Activated CD4-positive, alpha-beta T cell treated with anti-CD3 and anti-CD28 coated beads, Interleukin-2, amount 10 ng/mL, durations not matched to agents 24 days and 14 days (primary cell): ENCODE measurements at places on chromosomes 7 and 10. TPM values are rescaled to one million over a fixed set of nuclear protein-coding genes. Genes with fewer than 3 reads are reported as not detected.

CAV1 gene
- total RNA-seq, result 0.12 and 0.17 TPM in 2 replicates

KLF14 gene
- total RNA-seq, result not detected in 2 replicates

SHH gene
- not detected in 2 replicates for total RNA-seq

ENTPD1 gene
- total RNA-seq, result 13.0 and 17.0 TPM in 2 replicates

SPAM1 gene
- total RNA-seq, result not detected in 2 replicates

ARMH3 gene
- total RNA-seq, result 20.9 and 23.2 TPM in 2 replicates

HPS1 gene
- 58.6 and 61.5 TPM in 2 replicates for total RNA-seq

HHEX gene
- total RNA-seq, result 0.19 and 0.31 TPM in 2 replicates

CYP2E1 gene
- 0.33 and 0.40 TPM in 2 replicates for total RNA-seq

OGDHL gene
- 0.89 and 0.97 TPM in 2 replicates for total RNA-seq

MCM10 gene
- total RNA-seq, result 107 and 112 TPM in 2 replicates

- H3K27me3 ChIP-seq, result no peaks in the 10 kb centered on the region
- DNase-seq, result no peak
- peaks cover 22% of the 10 kb centered on the region for H3K4me1 ChIP-seq
- no peaks in the 10 kb centered on the region for H3K36me3 ChIP-seq
- no peak overlapping the region for H3K4me3 ChIP-seq
Observed at GRCh38 chr10:4066581-4067390, 281.8 kb upstream of the KLF6 start.

- H3K36me3 ChIP-seq, result no peaks in the 10 kb centered on the region
- no peak overlapping the region for H3K27ac ChIP-seq
- H3K4me3 ChIP-seq, result no peak overlapping the region
- H3K4me1 ChIP-seq, result no peaks in the 10 kb centered on the region
- peaks cover 56% of the 10 kb centered on the region for H3K27me3 ChIP-seq
Observed at GRCh38 chr10:100303724-100304319, 17.3 kb upstream of the BLOC1S2 start.

DNA sequence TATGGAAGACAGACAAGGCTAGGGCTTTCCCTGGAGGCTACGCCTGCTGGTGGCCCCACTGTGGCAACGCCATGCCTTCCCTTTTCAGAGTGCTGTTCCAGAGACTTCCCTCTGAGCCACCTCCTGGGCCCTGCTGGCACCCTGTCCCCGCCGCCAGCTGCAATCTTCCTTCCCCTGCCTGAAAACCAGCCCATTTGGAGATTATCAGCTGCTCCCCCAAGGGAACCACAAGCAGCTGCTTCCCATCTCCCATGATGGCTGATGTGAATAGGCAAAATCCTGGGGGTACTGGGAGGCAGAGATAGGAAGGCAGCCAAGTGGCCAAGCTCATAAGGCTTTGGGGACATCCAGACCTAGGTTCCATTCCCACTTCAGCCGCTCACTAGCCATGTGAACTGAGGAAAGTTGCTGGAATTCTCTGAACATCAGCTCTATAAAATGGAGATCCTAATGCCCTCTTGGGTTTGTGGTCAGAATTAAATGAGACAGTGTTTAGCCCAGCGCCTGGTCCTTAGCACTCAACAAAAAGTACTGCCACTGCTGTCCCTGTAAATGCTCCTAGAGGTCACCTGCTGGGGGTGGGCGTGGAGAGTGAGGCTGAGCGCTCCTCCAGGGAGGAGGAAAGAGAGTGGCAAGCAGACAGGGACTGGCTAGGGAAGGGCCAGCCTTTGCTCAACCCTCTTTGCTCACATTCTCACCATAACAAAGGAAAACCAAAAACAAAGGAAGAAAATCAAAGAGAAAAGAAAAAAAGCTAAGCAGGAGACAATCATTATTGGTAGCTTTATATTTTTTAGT is 5.9 kb downstream of the TSPAN33 start:
- H3K36me3 ChIP-seq, result no peaks in the 10 kb centered on the region
- peaks cover 4% of the 10 kb centered on the region for H3K4me1 ChIP-seq
- H3K4me3 ChIP-seq, result no peak overlapping the region

- no peaks in the 10 kb centered on the region for H3K27me3 ChIP-seq
- H3K36me3 ChIP-seq, result no peaks in the 10 kb centered on the region
- H3K27ac ChIP-seq, result no peak overlapping the region
- no peak for DNase-seq
- H3K4me1 ChIP-seq, result peaks cover 5% of the 10 kb centered on the region
Observed at GRCh38 chr7:84674236-84674913, 479.8 kb upstream of the SEMA3A start.

DNA sequence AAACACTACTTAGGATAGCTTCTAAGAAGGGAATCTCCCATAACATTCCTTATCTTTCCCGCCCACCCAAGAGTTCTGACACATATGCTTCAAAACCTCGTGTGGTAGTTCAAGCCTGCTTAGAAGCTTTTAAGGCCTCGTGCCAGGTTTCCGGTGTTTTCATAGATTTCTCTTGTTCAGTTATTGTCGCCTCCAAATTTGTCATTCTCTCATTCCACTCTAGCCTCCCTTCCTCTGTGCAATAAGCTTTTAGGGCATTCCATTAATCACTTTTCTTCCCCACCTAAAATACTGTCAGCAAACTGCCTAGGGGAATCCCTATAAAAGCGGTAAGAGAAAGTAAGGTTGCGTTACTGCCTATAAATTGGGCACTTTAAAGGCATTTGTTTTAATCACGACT is 718 bp upstream of the BPGM start:
- H3K4me3 ChIP-seq, result no peak overlapping the region
- H3K4me1 ChIP-seq, result peaks cover 28% of the 10 kb centered on the region
- no peaks in the 10 kb centered on the region for H3K27me3 ChIP-seq
- no peak overlapping the region for H3K27ac ChIP-seq

DNA sequence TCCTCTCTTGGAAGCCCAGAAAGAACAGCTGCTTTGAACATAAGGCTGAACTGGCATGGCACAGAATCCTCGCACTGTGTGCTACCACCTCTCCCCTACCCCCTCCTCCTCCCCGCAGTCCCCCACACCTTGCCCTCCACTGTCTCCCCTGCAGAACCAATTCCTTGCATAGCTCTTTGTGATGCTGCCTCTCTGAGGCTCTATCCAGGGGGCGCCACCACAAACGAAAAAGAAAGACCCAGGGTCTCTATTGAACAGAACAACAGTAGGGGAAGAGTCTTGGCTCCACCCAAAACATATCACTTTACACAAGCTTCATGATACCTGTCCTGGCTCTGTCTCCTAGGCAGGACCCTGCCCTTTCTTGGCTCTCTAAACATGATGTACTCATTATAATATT is 26.2 kb upstream of the EBLN1 start:
- H3K36me3 ChIP-seq, result peaks cover 4% of the 10 kb centered on the region
- no peak overlapping the region for H3K4me3 ChIP-seq
- no peak for DNase-seq
- H3K27ac ChIP-seq, result no peak overlapping the region
- H3K27me3 ChIP-seq, result peaks cover 2% of the 10 kb centered on the region
- H3K4me1 ChIP-seq, result peaks cover 35% of the 10 kb centered on the region
